Hippocampal formation (tissue), 2 donors: ENCODE measurements at places on chromosomes 7 and 10.

DNA sequence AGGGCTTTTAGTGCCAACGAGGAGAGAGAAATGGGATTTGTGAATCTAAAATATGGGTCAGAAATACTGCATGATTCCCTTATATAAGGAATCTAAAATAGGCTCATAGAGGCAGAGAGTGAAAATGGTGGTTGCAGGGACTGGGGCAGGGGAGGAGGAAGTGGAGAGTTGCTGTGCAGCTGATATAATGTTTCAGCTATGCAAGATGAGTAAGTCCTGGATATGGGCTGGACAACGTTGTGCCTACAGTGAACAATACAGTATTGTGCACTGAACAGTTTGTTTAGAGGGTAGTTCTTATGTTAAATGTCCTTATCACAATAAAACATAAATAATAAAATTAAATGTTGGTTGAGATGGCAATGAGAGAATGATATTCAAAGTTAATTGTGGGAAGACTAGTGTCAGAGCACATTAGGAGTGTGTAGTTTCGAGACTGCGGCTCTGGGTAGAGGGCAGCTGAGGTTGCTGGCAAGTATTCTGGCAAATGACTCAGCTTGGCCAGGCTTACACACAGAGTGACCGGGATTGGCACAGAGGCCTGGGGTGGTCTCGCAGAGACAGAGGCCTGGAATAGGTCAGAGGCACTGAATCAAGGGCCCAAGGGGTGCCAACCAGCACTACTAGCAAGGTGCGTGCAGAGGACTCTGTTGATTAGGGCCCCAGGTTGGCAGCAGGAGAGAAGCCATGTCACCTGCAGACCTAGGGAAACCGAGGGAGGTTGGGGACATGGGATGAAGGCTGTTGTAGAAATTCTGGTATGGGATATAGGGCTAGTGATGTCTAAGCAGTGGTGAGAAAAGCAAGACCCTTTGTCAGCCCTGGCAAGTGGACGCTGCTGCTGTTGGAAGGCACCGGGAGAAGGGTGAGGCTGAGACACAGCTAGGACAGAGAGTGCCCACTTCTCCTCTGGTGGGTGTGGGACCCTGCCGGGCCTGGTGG, 2.8 kb upstream of the DEPP1 start:
- DNase-seq, result no peak

DNA sequence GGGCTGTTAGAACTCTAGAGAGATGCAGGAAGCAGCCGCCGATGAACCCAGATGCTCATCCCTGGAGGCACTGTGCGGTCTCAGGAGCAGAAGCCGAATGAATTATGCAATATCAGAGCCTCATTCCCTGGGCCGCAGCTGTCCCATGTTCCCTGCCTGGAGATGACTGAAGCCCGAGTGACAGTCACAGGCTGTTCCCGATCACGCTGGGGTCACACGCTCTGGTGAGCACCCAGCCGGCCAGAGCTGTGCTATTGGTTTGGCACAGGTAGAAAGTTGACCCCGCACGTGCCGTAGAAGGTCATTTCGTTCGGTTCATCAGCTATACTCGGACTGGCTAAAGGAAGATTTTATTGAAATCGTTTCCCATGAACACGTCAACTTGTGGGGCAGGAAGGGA, 140.5 kb upstream of the SH2B2 start:
- peak; percentile 16 for DNase-seq

DNA sequence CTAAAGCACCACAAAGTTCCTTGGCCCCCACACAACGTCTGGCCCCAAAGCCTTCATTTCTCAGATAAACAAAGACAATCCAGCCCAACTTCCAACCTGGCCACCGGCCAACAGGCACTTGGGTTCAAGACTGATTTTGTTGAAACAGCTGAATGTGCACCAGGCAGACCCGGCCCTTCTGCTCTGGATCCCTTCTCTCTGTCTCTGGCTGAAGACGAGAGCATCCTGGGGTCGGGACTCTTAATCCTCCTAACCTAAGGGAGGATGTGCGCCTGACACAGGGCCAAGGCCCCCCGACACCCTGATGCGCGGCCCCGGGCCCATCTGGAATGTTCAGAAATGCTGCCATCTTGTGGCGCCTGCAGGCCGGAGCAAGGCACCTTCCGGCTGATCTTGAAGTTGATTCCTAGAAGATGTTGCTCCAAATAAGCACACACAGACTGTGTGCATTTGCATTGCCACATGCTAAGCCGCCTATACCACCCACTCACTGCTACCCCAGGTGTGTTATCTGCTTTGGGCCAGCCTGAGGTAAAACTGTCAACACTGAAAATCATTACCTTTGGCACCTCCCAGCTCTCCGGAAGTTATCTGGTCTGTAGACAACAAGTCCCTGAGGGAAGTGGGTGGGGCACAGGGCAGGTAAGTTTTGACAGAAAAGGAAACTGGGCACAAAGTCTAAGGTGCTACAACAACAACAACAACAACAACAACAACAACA, 98.4 kb upstream of the HABP2 start:
- peak; percentile 13 for DNase-seq

DNA sequence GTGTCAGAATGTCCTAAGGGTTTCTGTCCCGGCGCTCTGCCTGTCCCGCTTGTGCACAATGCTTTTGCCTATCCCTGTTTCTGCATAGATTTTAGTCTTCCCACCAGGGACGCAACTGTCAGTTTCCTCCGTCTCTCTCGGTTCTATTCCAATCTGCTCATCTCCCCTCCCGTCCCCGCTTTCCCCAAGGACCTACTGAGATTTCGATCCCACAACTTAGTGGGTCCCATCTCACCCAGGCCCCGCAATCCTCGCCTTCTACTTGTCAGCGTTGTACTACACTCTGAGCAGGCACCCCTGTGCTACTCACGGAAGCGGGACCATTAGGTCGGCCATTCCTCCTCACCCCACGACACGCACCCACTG, 519 bp upstream of the ZNF655 start:
- no peak for DNase-seq

- DNase-seq, result no peak
Measured at GRCh38 chr10:70920519-70920918, 32.2 kb upstream of the PCBD1 start.

DNA sequence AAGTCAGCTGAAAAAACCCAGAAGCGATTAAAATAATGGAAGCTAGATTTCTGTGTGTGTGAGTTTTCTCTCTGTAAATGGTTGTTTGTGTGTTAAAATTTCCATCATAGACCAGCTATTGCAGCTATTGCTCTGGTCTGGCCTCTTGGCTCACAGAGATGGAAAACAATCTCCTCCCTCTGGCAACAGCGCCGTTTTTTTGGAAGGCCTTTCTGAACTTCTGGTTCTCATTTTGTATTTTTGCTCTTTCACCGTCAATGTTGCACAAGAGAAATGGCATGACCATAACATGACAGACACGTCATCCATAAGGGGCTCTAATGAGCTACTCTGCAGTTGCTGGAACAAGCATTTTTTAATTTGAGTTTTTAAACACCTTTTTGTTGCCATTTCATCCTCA, 91.0 kb downstream of the CUBN start:
- DNase-seq, result no peak

- DNase-seq, result no peak
Measured at GRCh38 chr7:4051696-4052095, 630.4 kb upstream of the FOXK1 start.

- no peak for DNase-seq
Measured at GRCh38 chr7:140506788-140507464, 27.6 kb upstream of the MKRN1 start.

GRCh38 chr7:139768249-139768824, 9.5 kb downstream of the HIPK2 start:
- DNase-seq, result no peak

- no peak for DNase-seq
Measured at GRCh38 chr7:120799813-120800475, 58.0 kb downstream of the TSPAN12 start.

DNA sequence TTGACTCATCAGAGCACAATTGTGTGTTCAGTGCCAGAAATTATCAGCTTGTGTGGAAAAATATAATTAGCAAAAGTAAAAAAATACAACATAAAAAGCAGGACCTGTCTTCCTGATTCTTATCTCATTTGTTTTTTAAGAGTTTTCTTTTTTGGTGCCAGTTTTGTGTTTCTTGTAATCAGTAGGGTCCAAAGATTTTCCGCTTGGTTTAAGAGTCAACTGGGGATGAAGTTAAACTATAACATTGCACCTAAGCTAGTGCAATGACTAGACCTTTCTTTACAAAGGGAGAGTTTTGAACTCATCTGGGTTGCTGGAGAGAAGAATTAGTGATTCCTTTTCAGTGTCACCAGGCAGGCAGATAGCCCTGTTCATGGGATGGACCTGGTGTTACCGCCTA, 113.4 kb downstream of the PLPP4 start:
- DNase-seq, result no peak

DNA sequence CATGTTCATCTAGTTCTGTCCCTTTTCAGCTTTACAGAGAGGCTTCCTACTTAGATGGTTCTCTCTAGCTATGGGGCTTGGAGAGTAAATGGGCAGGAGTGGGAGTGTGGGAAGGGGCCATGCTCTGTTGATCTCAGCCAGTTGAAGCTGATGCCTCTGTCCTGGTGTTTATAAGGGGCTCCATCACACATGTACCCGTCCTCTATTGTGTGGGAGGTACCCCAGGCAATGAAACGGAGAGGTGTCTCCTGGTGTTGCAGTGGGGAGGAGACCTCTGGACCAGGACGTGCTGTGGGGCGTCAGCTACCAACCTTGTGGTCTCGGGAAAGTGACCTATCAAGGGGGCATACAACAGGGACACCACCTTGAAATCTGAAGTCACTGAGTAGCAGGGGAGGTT, 173.5 kb downstream of the CELF2 start:
- DNase-seq, result no peak

DNA sequence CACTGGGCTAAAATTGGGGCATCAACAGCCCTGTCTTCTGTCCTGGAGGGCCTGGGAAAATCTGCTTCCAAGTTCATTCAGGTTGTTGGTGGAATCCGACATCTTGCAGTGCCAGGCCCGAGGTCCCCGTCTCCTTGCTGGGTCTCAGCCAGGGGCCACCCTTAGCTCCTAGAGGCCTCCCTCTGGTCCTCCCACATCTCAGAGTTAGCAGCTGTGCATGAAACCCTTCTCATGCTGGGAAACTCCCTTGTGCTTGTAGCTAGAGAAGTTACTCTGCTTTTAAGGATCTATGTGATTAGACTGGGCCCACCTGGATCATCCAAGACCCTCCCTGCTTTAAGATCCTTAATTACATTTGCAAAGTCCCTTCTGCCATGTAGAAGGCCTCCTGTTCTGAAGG, 15.3 kb downstream of the HIP1 start:
- DNase-seq, result no peak

GRCh38 chr10:131231965-131232541, 79.5 kb downstream of the TCERG1L start:
- no peak for DNase-seq

DNA sequence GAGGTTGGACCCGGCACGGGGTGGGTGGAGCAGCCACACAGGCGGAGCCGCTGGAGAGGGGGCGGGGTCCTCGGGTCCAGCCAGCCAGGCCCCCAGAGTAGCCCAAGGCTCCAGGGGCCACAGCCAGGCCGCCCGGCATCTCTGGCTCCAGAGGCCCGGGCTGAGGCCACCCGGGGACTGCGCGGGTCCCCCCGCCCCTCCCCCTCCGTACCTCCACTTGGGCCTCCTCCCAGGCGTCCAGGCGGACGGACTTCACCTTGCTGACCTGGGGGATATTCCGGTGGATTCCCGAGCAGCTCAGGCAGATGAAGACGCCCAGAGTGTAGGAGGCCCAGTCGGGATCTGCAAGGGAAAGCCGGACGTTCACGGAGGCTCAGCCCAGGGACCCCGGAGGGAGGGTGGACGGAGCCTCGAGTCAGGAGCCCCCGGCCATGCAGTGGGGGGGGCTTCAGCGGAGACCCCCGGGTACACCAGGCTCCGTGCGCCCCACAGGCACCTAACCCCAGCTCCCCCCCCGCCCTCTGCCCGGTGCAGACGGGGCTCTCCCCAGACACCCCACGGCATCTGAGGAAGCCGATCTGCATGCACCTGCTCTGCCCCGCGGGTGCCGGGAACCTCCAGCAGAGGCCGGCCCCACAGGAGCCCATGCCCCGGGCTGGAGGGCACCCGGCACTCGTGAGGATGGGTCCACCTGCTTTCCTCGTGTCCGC, 19.2 kb downstream of the ADAP1 start:
- DNase-seq, result no peak

- no peak for DNase-seq
Measured at GRCh38 chr7:106419455-106420182, 134.8 kb upstream of the NAMPT start.

DNA sequence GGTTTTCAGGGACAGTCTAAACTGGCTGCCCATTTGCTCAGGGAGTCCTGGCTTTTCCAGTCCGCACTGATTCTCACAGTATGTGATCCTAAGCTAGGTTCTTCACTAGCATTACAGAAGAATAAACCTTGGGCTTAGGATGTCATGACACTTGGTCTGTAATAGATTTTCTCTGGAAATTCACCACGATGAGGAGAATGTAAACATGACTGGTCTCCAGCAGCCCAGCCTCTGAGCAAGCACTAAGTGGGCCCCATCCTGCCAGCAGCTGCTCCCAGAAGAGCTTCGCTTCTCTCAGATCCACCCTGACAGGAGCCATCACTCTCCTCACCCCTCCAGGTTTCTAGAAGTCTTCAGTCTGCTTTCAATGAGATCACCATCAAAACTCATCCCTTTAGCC, 103.7 kb upstream of the ZPBP start:
- no peak for DNase-seq

DNA sequence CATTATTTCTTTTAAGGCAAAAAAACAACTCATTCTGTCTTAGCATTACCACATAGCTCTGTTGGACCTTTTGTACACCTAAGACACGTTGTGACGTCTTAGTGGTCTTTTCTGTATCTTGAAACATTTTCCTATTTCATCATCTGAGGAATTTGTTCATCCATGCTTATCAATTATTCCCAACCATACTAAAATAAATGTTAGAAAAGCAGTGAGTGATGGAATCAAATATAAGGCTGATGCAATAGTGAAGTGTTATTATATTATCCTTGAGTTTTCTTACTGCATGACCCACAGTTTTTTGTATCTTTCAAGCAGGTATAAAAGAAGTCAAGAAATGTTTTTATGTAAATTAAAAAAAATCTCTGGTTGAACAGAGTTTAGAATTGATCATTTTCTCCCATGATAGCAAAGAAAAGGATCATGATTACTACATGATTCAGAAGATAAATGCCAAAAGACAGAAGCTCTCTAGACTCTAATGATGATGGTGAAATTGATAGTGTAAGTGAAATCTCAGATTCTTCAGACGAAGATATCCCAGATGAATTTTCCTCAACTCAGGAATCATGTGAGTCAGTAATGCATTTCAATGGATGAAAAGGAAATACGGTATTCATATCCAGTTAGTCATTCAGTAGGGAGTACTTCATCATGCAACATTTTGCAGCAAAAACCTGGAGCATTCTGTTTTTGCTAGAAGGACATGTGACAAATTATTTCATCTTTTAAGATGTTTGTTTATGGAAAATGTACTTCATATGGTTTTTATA, 51.4 kb downstream of the CELF2 start:
- DNase-seq, result no peak

DNA sequence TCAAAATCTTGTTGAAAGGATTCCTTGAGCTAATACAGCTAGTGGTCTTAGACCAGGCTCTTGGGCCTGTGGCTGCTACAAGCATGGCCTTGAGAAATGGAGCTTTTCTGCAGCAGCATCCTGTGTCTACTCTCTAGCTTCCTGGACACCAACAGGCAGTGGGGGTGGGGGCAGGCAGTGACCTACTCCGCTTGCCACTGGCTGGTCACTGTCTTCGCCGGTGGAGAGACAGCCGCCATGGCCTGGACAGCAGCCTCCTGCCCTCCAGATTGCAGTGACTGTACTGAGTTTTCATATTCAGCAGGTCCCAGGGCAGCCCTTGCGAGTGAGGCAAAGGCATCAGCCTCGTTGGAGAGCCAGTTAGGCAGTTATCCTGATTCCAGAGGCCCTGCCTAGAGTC, 204.6 kb downstream of the HECW1 start:
- no peak for DNase-seq
